ENCODE measurements at places on chromosomes 16 and 17. TPM values are rescaled to one million over a fixed set of nuclear protein-coding genes. Genes with fewer than 3 reads are reported as not detected.

Gene SLC47A1
- 7.0 TPM for total RNA-seq

Gene DPEP2NB
- total RNA-seq, result not detected

Gene EME2
- total RNA-seq, result 14.5 TPM

DNA sequence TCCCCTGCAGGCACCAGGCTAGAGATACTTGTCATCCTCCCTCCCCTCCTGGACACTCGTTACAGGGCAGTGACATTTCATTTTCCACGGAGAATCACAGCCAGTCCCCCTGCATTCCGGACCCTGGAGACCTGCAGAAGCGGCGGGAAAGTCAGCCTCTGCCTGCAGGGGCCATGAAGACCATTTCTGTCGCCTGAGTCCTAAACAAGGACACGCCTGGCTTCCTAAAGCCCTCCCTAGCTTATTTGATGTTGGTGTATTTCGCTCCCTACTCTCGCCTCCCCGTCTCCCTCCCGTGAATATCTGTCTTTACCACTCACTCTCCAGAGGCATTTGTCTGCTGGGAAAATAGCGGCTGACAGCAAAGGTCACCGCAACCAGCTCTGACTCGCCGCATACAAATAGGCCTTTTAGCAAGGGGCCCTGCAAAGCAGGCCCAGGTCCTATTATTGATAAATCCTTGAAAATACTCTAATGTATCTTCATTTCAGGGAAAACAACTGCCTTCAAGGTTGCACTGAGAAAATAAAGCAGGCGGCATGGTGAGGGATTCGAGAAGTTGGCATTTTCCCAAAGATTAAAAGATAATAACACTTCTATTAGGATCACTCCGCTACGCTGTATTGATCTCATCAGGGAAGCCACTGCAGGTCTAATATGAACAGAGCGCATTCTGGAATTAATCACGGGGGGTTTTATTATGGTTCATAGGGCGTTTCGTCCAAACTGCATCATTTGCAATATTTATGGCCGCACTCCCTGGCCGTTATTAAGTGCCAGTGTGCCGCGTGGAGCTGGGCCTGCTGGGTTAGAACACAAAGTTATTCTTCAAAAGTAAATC is 447.1 kb upstream of the CDH5 start:
- no peak for DNase-seq

- DNase-seq, result no peak
Measured at GRCh38 chr17:27609611-27610303, 21.2 kb upstream of the LGALS9 start.

DNA sequence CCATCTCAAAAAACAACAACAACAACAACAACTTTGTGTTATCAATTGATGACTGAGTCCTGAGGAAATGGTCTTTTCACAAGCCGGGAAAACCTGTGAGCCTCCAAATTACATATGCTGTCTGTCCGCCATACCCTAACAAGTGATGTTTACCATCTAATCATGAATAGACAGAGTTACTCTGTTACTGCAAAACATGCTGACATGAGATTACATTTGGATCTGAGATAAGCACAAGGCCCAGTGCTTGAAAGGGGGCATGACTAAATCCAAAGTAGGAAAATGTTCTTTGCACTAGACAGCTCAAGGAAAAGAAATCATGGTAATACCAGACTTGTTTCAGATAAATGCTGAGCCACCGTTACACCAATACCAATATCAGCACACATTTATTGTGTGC is 8.6 kb upstream of the ATXN1L start:
- DNase-seq, result no peak

- DNase-seq, result no peak
Measured at GRCh38 chr16:30434852-30435251, 5.0 kb upstream of the DCTPP1 start.

DNA sequence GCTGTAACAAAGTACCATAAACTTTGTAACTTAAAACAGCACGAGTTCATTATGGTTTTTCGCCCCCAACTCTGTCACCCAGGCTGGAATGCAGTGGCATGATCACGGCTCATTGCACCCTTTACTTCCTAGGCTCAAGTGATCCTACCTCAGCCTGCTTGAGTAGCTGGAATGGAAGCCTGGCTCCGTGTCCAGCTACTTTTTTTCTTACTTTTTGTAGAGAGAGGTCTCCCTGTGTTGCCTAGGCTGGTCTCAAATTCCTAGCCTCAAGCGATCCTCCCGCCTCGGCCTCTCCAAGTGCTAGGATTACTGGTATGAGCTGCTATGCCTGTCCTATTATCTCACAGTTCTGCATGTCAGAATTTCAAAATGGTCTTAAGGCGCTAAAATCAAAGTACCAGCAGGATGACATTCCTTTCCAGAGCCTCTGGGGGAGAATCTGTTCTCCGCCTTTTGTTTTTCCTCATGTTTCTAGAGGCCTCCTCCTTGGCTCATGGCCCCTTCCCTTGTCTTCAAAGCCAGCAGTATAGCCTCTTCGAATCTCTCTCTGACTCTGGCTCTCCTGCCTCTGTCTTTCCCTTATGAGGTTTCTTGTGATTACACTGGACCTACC is 10.1 kb upstream of the PRM1 start:
- no peak for DNase-seq

- no peak for DNase-seq
Measured at GRCh38 chr16:69775563-69775962, 13.4 kb downstream of the WWP2 start.

Measured in mesenteric fat pad (tissue), 1 donor.